Activated B cell treated with CpG ODN at 0.5 μM for 24 hours (primary cell): ENCODE measurements at places on chromosomes 12 and 14. TPM values are rescaled to one million over a fixed set of nuclear protein-coding genes. Genes with fewer than 3 reads are reported as not detected.

DNA sequence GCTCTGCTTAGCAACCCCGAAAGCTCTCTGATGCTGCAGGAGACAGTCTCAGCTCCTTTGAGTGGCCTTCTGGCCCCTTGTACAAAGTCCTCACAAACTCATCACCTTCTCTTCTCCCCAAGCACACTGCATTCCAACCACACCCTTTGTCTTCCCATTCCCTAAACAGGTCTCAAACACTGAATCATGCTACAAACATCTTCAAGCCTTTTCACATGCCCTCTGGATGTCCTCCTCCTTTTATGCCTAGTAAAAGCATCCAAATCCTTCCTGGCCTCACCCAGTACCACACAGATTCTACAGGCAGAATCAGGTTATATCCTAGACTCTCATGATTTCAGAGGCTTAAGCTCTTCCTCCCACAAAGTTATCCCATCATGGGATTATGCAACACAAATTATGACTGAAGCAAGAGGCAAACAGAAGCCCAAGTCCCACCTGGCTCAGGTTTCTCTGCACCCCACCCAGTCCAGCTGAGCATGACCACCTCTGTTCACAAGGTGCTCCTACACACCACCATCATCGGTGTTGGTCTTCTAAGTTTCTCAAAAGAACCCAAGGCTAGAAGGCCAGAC is 61.4 kb upstream of the PCED1B start:
- no peak overlapping the region for H3K27ac ChIP-seq
- H3K27me3 ChIP-seq: no peaks in the 10 kb centered on the region
- no peaks in the 10 kb centered on the region for H3K36me3 ChIP-seq

DNA sequence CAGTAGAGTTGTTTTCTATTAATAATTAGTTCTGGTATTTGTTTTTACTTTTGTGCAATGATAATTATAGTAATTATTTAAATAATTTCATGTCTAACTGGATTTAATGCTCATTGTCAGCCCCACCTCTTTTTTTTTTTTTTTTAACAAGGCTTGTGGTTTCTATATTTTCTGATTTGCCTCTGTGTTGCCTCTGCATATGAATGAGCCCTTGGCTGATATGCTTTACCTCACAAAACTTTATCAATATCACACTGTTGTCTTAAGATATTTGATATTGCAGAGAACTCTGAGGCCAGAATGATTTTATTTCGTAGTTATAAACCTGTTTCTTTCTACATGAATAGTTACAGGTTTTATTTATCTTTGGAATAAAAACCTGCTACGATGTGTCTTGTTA is 116.2 kb upstream of the ATP2B1 start:
- H3K27ac ChIP-seq: no peak overlapping the region
- no peaks in the 10 kb centered on the region for H3K36me3 ChIP-seq
- H3K4me3 ChIP-seq: no peak overlapping the region

GRCh38 chr14:86491743-86492142 is 961.8 kb downstream of the FLRT2 start:
- H3K4me3 ChIP-seq: no peak overlapping the region
- no peaks in the 10 kb centered on the region for H3K27me3 ChIP-seq
- DNase-seq: no peak
- H3K36me3 ChIP-seq: no peaks in the 10 kb centered on the region
- H3K4me1 ChIP-seq: no peaks in the 10 kb centered on the region

DNA sequence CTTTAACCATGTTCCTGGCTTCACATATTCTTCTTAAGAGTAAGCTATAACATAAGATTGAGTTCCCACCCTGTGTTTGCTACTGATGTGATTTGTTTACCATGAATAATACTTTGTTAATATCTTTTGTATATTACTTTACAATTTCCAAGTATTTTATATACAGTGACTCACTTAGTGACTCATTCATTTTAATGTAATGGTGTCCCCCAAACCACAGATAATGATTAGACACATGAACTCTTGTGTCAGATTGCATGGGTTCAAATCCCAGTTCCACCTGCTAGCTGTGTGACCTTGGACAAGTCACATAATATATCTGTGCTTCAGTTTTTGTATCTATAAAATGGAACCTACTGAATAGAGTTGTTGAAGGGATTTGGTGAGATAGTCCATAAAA is 76.1 kb downstream of the MYF5 start:
- no peak overlapping the region for H3K27ac ChIP-seq
- no peaks in the 10 kb centered on the region for H3K4me1 ChIP-seq
- H3K36me3 ChIP-seq: no peaks in the 10 kb centered on the region
- H3K27me3 ChIP-seq: no peaks in the 10 kb centered on the region

DNA sequence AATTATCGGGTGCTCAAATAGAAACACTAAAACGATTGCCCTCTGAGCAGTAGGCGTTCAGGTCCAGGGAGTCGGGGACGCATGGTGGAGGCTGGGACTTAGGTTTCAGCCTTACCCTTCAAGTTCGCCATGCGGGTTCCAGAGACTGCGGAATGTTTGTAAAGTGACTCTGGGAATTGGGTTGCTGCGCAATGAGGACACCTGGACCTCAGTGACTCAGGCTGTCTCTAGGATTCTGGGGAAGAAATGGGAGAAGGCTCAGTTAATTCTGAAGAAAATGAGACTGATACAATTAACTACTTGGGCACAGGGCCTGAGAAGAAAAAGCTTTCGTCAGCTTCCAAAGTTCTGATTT is 1.1 kb downstream of the LGALS3 start:
- peaks cover 32% of the 10 kb centered on the region for H3K36me3 ChIP-seq
- peak overlapping the region; percentile 88 for H3K27ac ChIP-seq
- peaks cover 46% of the 10 kb centered on the region for H3K4me1 ChIP-seq
- peaks cover 2% of the 10 kb centered on the region for H3K27me3 ChIP-seq
- no peak for DNase-seq

DNA sequence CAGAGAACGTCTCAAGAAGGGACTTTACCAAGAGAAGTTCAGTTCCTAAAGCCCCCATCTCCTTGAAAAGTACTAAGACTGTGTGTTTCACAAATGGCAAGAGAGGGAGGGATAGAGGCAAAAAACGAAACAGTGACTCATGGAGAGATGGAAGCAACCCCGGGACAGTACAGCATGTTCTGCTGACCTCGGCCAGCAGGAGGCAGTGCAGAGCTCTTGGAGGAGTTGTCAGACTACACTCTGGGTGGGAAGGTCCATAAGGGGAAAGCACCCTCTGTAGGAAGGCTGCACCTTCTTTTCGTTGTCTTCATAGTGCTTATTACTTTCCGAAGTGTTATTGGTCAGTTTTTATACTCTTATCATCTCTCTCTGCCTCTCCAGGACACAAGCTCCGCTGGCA is 525.2 kb upstream of the CCDC196 start:
- H3K36me3 ChIP-seq: no peaks in the 10 kb centered on the region
- H3K4me1 ChIP-seq: no peaks in the 10 kb centered on the region
- H3K4me3 ChIP-seq: no peak overlapping the region
- H3K27me3 ChIP-seq: peaks cover 25% of the 10 kb centered on the region

GRCh38 chr14:23186913-23187654 is 3.6 kb upstream of the SLC7A8 start:
- no peaks in the 10 kb centered on the region for H3K4me1 ChIP-seq
- no peaks in the 10 kb centered on the region for H3K36me3 ChIP-seq
- peaks cover 2% of the 10 kb centered on the region for H3K27me3 ChIP-seq
- no peak overlapping the region for H3K4me3 ChIP-seq
- H3K27ac ChIP-seq: no peak overlapping the region

RASSF9 gene
- not detected in 2 replicates for total RNA-seq

DNA sequence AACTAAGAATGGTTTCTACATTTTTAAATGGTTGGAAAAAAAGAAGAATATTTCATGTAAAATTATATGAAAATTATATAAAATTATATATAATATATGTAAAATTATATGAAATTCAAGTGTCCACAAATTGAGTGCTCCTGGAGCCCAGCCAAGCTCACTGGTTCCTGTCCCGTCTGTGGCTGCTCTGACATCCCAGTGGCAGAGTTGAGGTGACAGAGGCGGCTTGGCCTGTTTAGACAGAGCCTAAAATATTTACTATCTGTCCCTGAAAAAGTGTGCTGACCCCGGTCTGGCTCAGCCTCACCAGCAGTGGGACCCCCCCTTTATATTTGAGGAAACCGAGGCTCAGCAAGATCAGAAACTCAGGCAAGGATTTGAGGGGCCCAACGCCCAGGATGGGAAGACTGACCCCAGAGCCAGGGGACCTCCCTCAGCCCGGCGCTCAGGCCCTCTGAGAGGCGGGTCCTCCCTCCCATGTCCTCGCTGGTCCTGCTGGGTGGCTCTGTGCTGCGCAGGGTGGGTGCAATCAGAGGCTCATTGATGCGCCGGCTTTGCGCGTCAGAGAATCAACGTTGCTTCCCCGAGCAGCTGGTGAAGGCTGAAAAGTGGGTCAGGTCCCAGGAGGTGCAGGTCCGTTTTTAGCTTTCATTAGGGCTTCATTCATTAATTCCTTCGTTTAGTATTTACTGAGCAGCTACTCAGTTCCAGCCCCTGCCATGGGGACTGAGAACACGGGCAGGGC is 21.5 kb upstream of the BEGAIN start:
- no peak for DNase-seq
- H3K4me3 ChIP-seq: no peak overlapping the region
- no peaks in the 10 kb centered on the region for H3K4me1 ChIP-seq
- peaks cover 5% of the 10 kb centered on the region for H3K27me3 ChIP-seq
- H3K27ac ChIP-seq: no peak overlapping the region

- H3K4me3 ChIP-seq: no peak overlapping the region
- H3K4me1 ChIP-seq: peaks cover 24% of the 10 kb centered on the region
- H3K27me3 ChIP-seq: no peaks in the 10 kb centered on the region
- peak overlapping the region; percentile 65 for H3K27ac ChIP-seq
- no peak for DNase-seq
Measured at GRCh38 chr12:102051431-102051965, 10.3 kb downstream of the WASHC3 start.

OR4E2 gene
- total RNA-seq: not detected in 2 replicates

TMEM229B gene
- 3.3 and 3.7 TPM in 2 replicates for total RNA-seq

MBD6 gene
- 96.0 and 105 TPM in 2 replicates for total RNA-seq
